ENCODE measurements at places on chromosomes 6 and 20. TPM values are rescaled to one million over a fixed set of nuclear protein-coding genes. Genes with fewer than 3 reads are reported as not detected.
A peak's percentile ranks its signal among the peaks of the same experiment; 100 is the strongest.

GSTA3 gene
- not detected for total RNA-seq

FAM162B gene
- total RNA-seq, result not detected

OR2B6 gene
- not detected for total RNA-seq

GRCh38 chr20:61673152-61673847 lies 392.4 kb downstream of the TAF4 start:
- DNase-seq, result no peak

GRCh38 chr6:139250296-139251044 lies 41.3 kb downstream of the TXLNB start:
- DNase-seq, result peak; percentile 46

DNA sequence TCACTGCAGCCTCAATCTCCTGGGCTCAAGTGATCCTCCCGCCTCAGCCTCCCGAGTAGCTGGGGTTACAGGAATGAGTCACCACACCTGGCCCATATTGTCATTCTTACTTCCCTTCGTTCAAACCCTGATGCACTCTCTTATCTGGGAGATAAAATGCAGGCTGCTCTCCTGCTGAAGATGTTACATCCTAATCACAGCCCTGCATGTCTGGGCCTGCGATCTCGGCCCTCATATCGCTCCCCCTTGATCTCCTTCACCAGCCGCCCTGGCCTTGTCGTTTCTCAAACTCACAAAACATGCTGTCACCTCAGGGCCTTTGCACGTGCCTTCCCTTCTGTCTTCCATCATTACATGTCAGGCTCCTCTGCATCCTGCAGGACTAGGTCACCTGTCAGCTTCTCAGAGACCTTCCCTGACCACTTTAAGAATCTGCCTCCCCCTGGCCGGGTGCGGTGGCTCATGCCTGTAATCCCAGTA lies 8.8 kb upstream of the C20orf203 start:
- no peak for DNase-seq

GRCh38 chr6:65707126-65707826 lies at the start of gene EYS:
TSS of gene EYS (minus strand) at chr6:65707226. CDS start at chr6:65495410, 211,816 bp downstream.
- no peak for DNase-seq

DNA sequence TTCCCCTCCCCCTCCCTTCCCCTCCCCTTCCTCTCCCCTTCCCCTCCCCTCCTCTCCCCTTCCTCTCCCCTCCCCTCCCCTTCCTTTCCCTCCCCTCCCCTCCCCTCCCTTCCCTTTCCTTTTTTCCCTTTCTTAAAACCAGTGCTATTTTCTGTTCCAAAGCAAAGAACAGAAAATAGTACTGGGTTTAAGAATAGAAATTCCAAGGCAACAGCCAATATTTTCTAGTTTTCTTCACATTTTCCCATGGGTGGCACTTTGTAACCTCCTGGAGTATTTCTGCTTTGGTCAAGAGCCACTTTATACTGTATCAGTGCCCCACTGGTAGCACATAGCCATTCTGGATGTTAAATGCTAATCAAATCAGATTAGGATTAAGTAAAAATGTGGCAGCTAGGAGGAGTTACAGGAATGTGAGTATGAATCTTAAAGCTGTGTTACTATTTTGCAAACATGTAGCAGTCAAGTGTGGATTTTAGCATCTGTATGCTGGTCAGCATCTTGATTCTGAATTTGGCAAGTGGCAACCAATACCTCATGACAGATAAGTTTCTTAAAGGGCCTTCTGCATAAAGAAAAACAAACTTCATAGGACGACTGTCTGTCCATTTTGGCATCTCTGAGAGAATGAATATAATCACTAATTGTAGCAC lies 126.4 kb downstream of the CEP57L1 start:
- DNase-seq, result no peak

- DNase-seq, result no peak
Measured at GRCh38 chr6:131931063-131931750, 20.0 kb downstream of the CCN2 start.

DNA sequence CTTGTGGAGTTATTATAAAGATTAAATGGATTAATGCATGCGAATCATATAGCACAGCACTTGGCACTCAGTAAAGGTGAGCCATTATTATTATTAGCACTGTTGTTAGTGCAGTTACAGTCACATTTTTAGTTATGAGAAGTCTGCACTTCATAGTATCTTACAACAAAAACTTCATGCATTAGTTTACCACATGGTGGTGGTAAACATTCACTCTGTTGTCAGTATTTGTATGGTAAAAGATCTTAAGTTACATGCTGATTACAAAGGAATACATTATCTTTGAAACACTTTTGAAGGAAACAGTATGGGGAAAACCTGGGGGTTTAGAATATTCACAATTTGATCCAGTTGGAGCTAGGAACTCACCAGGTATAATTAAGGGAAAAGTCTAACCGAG lies 20.8 kb downstream of the TMEM14A start:
- DNase-seq, result no peak

DNA sequence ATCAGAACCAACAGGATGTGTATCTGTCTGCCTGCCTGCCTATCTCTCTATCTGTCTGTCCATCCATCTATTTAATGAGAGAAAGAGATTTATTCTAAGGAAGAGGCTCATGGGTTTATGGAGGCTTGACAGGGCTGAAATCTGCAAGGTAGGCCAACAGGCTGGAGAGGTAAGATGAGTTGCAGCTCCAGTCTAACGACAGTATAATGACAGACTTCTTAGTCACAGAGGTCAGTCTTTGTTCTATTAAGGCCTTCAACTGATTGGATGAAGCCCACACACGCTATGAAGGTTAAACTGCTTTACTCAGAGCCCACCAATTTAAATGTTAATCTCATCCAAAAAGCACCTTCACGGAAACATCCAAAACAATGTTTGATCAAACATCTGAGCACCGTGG lies 100.3 kb upstream of the ENPP5 start:
- no peak for DNase-seq

DNA sequence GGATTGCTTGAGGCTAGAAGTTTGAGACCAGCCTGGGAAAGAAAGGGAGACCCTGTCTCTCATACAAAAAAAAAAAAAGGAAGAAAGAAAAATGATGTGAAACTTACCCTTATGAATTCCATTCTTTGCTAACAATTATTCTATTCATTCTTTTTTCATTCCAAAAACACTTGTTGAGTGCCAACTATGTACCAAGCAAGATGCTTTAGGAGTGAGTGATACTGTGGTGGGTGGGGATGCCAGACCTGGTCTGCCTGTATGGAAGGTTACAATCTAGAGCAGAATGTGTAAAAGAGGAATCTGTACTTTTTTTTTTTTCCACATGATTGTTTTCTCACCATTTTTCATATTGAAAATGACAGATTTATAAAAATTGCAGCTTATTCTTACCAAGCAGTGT lies 73.8 kb upstream of the TULP1 start:
- no peak for DNase-seq

DNA sequence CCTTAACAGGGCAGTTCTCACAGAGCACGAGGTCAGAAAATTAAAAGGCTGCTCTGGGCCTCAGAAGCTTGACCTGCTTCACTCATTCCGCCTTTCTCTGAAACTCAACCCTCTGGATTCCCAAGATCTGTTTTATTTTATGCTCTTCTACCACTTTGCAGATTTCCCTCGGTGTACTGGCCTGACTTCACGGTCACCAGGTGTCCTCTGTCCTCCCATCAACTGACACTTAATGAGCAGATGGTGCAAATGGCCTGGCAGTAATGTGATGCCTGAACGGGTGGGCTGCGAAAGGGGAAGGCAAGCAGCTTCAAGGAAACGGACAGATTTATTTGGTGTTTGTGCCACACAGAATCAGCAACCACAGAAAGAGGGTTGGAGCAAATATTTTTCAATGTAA lies 169.7 kb upstream of the TFAP2D start:
- DNase-seq, result no peak

DNA sequence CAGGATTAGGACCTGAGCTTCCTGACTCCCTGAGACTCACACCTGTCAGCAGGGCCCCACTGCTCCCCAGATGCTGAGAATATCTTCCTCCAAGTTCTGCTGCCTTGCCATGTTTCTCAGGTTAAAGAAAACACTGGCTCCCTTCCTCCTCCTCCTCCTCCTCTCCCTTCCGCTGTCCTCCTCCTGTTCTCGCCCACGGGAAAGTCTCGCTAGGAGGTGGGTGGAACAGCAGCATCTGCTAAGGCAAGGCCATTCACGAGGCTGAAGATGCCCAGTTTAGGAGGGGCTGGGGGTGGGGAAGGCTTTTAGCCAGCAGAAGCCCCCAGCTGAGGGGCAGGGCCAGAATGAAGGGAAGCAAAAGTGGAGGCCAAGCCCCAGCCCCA lies 23.8 kb downstream of the KCNK15 start:
- DNase-seq, result no peak

- peak; percentile 12 for DNase-seq
Measured at GRCh38 chr6:39881851-39882530, 52.3 kb downstream of the MOCS1 start.
